ENCODE measurements at places on chromosomes 12 and 14.

- DNase-seq: no peak
These were observed 193.6 kb downstream of the SLC41A2 start for GRCh38 chr12:104764225-104765091.

- no peak for DNase-seq
These were observed 56.7 kb downstream of the PPM1H start for GRCh38 chr12:62878211-62878610.

DNA sequence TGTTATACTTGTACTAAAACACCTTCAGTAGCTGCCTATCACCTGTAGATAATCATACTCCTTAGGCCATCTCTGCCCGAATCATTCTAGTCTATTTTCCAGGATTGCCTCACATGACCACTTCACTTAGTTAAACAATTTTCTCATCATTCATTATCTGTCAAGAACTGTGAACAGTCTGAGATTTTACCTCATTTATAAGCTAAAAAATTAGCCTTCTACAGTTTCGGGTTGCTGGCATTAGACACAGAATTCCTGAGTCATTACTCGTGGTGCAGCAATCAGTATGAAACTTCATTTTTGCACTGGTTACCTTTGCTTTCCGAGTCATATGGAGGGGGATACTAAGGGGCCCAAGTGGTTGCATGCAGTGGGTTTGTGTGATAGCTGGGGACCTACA lies 57.6 kb upstream of the OTOGL start:
- no peak for DNase-seq

- DNase-seq: no peak
These were observed 15.1 kb upstream of the SLC38A2 start for GRCh38 chr12:46387670-46388069.

DNA sequence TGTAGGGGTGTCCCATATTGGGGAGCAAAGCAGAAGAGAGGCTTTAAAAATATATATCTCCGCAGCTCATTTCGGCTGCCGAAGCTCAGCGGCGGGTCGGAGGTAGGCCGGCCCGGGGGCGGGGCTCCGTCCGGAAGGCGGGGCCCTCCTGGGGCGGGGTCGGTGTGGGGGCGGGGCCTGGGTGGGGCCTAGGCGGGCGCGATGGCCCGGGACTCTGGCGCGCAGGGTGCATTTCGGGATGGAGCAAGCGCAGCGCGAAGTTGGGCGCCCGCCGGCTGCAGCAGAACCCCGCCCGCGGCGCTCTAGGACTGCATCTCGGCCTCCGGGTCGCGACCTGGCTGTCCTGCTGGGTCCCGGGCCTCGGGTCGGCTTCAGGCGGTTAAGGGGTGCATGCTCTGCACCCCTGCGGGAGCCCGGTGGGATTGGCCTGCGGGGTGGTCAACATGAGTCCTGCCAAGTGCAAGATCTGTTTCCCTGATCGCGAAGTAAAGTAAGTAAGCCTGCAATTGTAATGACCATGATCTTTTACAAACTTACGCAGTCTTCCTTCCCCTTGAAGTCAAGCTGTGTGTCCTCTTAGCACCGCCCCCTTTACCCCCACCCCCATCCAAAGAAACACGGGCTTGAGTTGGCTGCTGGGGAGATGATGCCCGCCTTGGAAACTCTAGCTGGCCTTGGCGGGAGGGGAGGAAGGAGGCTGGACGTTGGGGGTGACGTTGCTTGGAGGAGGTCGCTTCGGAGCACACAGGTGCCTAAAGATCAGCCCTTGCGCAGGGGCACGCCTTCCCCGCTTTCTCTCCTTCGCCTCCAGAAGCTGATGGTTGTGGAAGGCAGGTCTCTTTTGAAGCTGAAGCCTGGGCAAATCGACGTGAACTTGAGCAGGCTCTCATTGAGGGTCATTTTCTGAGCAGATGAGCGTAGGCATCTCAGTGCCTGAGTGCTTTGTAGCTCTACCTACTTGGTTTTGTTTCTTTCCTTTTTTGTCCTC lies 38.4 kb downstream of the ACACB start:
- peak; percentile 87 for DNase-seq

- no peak for DNase-seq
These were observed 3.2 kb upstream of the MMP19 start for GRCh38 chr12:55845785-55846496.

DNA sequence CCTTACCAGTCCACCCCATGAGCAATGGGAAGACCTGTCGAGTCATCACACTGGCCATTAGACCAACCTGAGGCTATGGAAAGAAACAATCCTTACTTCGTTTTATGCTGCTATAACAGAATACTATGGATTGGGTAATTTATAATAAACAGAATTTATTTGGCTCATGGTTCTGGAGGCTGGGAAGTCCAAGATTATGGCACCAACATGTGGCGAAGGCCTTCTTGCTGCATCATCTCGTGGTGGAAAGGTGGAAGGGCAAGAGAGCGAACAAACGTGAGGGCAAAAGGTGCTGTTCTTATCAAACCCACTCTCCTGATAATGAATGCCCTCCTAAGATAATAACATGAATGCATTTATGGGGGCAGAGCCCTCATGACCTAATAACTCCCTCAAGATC lies 9.6 kb upstream of the SPTB start:
- DNase-seq: no peak

- no peak for DNase-seq
These were observed 2.0 kb upstream of the SIX1 start for GRCh38 chr14:60651086-60651795.

DNA sequence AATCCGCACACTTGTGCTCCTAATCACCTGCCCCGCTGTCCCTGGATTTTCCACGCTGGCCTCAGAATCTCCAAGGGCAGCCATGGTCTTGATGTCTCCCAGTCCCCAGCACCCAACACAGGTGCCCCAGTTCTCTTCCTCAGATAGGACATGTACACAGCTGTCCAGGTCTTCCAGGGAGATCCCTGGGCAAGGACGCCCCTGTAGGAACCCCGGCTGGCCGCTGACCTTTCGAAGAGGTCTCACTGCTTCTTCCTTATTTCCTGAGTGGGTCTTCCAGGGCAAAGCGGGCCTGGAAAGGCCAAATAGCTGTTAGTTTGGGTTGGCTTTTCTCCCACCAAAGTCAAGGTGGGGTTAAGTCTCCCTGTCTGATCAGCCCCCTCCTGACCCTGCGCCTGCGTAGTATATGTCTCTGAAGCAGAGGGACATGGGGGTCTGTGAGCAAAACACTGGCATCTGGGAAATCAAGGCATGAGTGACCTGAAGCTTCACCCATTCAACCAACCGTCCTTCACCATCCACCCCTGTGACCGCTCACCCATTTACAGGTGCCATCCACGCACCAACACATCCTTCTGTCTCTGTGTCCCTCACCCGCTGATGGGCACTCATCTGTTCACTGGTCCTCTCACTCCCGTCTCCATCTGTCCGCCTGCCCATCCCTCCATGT lies 4.6 kb downstream of the BEGAIN start:
- no peak for DNase-seq

- DNase-seq: no peak
These were observed 13.9 kb downstream of the FBXL14 start for GRCh38 chr12:1580526-1580925.

- no peak for DNase-seq
These were observed 320.7 kb downstream of the BTG1 start for GRCh38 chr12:91824991-91825390.

- no peak for DNase-seq
These were observed 363.2 kb upstream of the DDHD1 start for GRCh38 chr14:53516261-53516774.

GRCh38 chr12:22256041-22256441 lies 78.5 kb downstream of the ST8SIA1 start:
- peak; percentile 49 for DNase-seq

GRCh38 chr14:23095196-23096108 lies at the start of gene C14orf119:
Gene C14orf119 (plus strand): TSS chr14:23095505. CDS start chr14:23097659, 2,154 bp downstream.
- DNase-seq: peak; percentile 100

DNA sequence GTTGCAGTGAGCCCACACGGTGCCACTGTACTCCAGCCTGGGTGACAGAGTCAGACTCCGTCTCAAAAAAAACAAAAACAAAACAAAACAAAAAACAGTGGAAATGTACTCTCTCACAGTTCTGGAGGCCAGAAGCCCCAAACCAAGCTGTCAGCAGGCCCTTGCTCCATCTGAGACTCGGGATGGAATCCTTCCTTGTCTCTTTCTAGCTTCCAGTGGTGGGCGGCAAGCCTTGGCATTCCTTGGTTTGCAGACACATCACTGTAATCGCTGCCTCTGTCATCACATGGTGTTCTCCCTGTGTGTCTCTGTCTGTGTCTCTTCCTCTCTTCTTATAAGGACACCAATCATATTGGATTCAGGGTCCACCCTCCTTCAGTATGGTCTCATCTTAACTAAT lies 6.4 kb downstream of the TNS2 start:
- no peak for DNase-seq

GRCh38 chr12:116400636-116401372 lies 123.3 kb upstream of the MED13L start:
- no peak for DNase-seq

GRCh38 chr12:93198086-93198485 lies 179.6 kb upstream of the NUDT4 start:
- DNase-seq: no peak

DNA sequence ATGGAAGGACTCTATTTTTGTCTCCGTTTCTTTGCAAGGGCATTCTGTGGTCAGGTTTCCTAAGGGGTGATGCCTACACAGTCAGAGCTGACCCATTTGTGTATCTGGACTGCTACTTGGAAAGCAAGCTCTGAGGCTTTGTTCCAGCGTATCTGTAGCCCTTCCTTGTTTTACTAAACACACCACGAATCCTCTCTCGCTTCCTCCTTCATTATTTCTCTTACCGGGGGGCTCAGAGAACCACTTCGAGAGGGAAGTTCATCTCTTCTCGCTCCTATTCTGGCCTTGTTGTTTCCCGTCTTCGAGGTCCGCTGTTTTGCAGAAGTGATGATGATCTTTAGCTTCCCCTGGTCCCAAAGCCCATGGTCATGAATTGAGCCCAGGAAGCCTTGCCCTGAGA lies 164.7 kb downstream of the SSPN start:
- no peak for DNase-seq

DNA sequence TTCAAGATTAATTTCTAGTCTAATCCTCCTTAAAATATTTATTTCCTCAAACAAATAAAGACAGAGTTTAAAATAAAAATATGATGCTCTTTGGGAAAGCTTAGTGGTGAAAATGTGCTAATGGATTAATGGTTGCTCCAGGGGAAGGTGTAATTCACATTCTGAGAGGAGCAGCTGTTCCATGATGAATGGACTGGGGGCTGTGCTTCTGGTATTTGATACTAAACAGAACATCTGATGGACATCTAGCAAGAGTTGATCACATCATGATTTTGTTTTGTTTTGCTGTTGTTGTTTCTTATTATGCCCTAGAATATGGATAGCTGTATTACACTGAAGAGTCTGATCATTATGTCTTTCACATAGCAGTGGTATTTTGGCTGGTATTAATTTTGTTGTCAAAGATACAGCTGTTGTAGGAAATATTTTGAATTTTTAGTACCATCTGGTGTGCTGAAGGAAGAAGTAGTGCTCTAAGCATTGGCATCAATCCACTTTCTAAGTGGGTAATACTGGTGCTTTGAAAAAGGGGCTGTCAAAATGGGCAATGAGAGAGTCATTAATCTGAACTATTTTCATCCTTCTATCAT lies 296.4 kb downstream of the ADAMTS20 start:
- DNase-seq: no peak

GRCh38 chr14:74579447-74580274 lies 32.4 kb downstream of the LTBP2 start:
- peak; percentile 25 for DNase-seq

All from left hindlimb (tissue), 1 donor.